ENCODE measurements at places on chromosomes 2 and 18. TPM values are rescaled to one million over a fixed set of nuclear protein-coding genes. Genes with fewer than 3 reads are reported as not detected.

GALR1 gene
- not detected for polyA plus RNA-seq

GNLY gene
- 953 TPM for polyA plus RNA-seq

SP140L gene
- polyA plus RNA-seq = 30.1 TPM

FOXD4L1 gene
- polyA plus RNA-seq = not detected

STRN gene
- 10.5 TPM for polyA plus RNA-seq

RPIA gene
- polyA plus RNA-seq = 49.5 TPM

IER3IP1 gene
- 20.9 TPM for polyA plus RNA-seq

DPYSL5 gene
- not detected for polyA plus RNA-seq

TANC1 gene
- 0.64 TPM for polyA plus RNA-seq

PLEKHH2 gene
- polyA plus RNA-seq = not detected

MSH6 gene
- 17.6 TPM for polyA plus RNA-seq

RBM44 gene
- 0.07 TPM for polyA plus RNA-seq

ADAM17 gene
- 12.6 TPM for polyA plus RNA-seq

Data from CD8-positive, alpha-beta memory T cell (primary cell).